Smooth muscle cell of trachea (primary cell): ENCODE measurements at places on chromosomes 12 and 14. TPM values are rescaled to one million over a fixed set of nuclear protein-coding genes. Genes with fewer than 3 reads are reported as not detected.

The LARP4 gene
- total RNA-seq, result 29.7 and 35.4 TPM in 2 replicates

The NXPH4 gene
- total RNA-seq, result 3.2 and 3.5 TPM in 2 replicates

The PTGDR gene
- total RNA-seq, result not detected in 2 replicates

The NFE2 gene
- 0.15 and 1.2 TPM in 2 replicates for total RNA-seq

The SLC41A2 gene
- 22.1 and 26.6 TPM in 2 replicates for total RNA-seq

The DPPA3 gene
- not detected in 2 replicates for total RNA-seq

The SLC6A15 gene
- total RNA-seq, result 21.2 and 30.0 TPM in 2 replicates

The ENDOU gene
- 0.17 and 0.29 TPM in 2 replicates for total RNA-seq

The BMAL2 gene
- total RNA-seq, result 28.8 and 71.3 TPM in 2 replicates

The JPH4 gene
- not detected in 2 replicates for total RNA-seq

The AVPR1A gene
- total RNA-seq, result not detected in 2 replicates

The TAS2R30 gene
- total RNA-seq, result 3.6 and 9.0 TPM in 2 replicates

The KRT74 gene
- not detected in 2 replicates for total RNA-seq

The RPGRIP1 gene
- total RNA-seq, result not detected in 2 replicates

The TAS2R46 gene
- total RNA-seq, result 2.0 and 6.3 TPM in 2 replicates

The CD4 gene
- total RNA-seq, result 0.15 and 2.2 TPM in 2 replicates

The FIGNL2 gene
- 0.29 and 0.50 TPM in 2 replicates for total RNA-seq

The SUOX gene
- total RNA-seq, result 17.5 and 19.0 TPM in 2 replicates

The GPRC5D gene
- 0.15 TPM in 1 of 2 replicates, not detected in the other for total RNA-seq

The DDIT3 gene
- 57.2 and 89.6 TPM in 2 replicates for total RNA-seq

The CLEC1A gene
- total RNA-seq, result not detected in 2 replicates

The CEBPE gene
- total RNA-seq, result not detected in 2 replicates

The SLCO1C1 gene
- total RNA-seq, result not detected in 2 replicates

The ANG gene
- total RNA-seq, result 6.7 and 7.3 TPM in 2 replicates

The PIWIL1 gene
- total RNA-seq, result 0.17 TPM in 1 of 2 replicates, not detected in the other

The HOXC10 gene
- not detected in 2 replicates for total RNA-seq

The EPYC gene
- 0.15 TPM in 1 of 2 replicates, not detected in the other for total RNA-seq

The CPNE8 gene
- 10.6 and 16.4 TPM in 2 replicates for total RNA-seq

The CFAP251 gene
- 1.6 and 4.8 TPM in 2 replicates for total RNA-seq

The PLCZ1 gene
- total RNA-seq, result 0.33 TPM in 1 of 2 replicates, not detected in the other

The WSCD2 gene
- not detected in 2 replicates for total RNA-seq

The NTF3 gene
- total RNA-seq, result 0.50 TPM in 1 of 2 replicates, not detected in the other

The NELL2 gene
- total RNA-seq, result not detected in 2 replicates

The POTEM gene
- total RNA-seq, result not detected in 2 replicates
